ENCODE measurements at places on chromosomes 16 and 17.

- no peak for DNase-seq
Measured at GRCh38 chr16:79210607-79211006, 389.9 kb downstream of the MAF start.

DNA sequence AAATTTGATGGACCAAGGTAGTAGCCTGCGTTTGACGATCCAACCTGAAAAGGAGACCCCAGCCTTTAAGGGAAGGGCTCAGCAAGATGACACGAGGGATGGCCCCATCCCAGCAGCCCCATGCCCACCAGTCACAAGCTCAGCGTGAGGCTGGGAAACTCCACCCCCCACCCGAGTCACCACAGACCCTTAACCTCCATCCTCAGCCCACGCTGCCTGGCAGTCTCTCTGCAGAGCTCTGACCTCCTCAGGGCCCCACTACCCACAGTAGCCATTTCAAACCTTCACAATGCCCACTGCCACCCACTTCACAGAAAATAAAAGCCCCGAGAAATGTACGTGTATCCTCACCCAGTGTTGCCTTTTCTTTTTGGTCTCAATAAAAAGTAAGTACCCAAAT, 18.7 kb downstream of the USP36 start:
- DNase-seq: no peak

- DNase-seq: no peak
Measured at GRCh38 chr17:28657756-28658155, 4.0 kb downstream of the SDF2 start.

DNA sequence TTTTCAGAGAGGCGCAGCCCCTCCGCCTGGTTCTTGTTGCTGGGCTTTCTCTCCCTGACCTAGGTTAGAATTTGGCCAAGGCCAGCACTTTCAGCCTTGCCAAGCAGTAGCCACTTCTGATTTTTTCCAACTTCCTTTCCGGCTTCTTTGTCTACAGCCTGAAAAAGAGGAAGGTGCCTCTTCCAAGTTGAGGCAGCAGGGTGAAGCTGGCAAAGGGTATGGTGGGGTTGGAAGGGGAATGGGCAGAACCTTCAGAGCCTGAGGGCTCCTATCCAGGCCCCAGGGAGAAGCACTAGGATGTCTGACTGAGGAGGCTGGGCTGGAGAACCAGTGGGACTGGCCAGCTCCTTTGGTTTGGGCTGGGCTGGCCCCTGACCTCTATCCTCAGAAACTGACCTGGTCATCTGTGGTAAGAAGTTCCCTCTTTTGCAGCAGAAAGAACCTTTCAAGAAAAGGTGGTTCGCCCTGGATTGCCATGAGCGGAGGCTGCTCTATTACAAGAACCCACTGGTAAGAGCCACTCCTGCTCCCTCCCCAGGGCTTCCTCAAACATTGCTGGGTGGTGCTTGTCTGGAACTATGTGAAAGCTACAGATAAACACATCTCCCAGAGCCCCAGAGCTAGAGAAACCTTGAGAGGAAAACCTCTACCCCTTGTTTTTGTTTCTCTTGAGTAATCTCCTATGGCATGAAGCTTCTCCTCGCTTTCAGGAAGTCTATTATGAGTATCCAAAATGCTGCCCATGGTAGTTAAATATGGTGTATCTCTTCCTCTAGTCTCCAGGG, 16.6 kb upstream of the RNF135 start:
- DNase-seq: no peak

DNA sequence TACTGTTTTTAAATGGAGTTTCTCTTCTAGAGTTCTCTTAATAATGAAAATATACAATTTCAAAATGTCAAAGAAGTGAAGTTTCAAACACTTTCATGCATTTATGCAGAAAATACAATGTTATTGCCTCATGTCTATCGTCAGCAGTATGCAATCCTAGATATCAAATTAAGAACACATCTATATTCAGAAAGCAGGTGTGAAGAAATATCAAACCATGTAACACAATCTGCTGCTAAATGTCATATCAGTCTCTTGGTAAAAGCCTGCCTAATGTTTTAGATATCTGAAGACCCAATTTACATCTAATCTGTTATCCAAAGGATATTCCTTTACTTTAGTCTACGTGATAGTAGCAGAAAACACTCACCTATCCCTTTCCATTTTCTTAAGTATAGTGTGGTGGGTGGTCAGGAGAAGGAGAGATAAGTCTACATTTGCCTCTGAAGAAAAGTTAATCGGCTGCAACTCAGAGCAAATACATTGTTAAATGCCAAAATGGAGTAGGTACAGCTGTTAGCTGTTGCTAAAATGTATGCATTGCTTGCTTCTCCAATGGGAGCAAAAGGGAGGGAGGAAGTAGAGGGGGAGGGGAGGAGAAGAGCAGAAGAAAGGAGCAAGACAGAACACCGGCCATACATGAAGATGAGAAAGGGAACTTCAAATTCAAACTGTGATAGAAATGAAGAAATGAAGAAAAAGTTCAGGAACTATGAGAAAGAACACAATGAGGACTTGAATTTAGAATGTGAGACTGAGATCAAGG, 64.9 kb downstream of the ITFG1 start:
- no peak for DNase-seq

- DNase-seq: no peak
Measured at GRCh38 chr17:20852239-20852989, 190.4 kb downstream of the USP22 start.

DNA sequence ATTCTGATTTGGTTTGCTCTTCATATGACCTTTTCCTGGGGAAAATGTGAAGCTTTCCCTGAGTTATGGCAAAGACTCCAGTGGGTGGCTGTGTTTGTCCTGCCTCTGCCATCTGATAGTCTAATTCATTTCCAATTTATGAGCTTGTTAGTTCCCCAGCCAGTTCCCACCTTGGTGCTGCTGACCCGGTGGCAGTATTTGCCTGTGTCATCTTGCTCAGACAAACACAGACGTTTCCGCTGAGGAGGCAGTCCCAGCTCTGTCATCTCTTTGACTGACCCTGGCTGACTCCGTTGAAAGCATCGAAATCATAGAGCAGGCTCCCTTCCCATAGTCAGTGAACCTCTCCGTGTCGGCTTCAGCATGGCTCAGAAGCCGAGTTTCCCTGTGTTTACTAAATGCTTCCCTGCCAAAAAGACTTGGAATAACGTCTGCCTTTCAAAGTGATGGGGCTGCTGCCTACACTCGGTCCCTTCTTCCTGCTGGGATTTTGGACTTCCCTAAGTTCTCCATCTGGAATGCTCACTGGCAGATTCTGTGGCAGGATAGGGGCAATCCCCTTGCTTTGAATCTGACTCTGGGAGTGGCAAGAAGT, 538.3 kb downstream of the NPIPA7 start:
- no peak for DNase-seq

DNA sequence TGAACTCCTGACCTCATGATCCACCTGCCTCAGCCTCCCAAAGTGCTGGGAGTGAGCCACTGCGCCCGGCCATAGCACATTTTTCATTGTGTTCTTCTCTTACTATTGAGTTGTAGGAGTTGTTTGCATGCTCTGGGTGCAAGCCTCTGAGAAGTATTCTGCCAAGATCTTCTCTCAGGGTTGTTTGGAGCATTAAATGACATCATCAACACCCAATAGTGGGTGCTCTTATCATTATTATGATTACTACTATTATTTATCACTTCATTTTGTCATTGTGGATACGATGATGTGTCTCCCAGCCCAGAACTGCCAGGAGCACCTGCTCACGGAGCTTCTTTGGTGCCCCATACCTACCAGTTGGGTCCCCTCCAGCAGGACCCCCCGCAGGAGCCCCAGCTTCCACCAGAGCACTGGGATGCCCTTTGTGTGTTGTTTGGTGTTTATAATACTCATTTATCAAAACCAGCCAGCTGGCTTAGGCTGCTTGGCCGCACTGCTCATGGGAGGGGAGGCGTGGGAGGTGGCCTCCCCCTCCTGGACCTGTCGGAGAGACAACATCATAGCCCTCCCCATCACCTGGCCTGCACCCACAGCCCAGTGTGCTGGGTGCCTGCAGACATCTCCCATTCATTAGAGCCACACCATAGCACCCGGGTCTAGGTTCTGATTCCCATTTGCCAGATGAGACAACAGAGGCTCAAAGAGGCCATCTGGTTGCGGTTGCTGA, 12.9 kb upstream of the MAP2K3 start:
- DNase-seq: no peak

DNA sequence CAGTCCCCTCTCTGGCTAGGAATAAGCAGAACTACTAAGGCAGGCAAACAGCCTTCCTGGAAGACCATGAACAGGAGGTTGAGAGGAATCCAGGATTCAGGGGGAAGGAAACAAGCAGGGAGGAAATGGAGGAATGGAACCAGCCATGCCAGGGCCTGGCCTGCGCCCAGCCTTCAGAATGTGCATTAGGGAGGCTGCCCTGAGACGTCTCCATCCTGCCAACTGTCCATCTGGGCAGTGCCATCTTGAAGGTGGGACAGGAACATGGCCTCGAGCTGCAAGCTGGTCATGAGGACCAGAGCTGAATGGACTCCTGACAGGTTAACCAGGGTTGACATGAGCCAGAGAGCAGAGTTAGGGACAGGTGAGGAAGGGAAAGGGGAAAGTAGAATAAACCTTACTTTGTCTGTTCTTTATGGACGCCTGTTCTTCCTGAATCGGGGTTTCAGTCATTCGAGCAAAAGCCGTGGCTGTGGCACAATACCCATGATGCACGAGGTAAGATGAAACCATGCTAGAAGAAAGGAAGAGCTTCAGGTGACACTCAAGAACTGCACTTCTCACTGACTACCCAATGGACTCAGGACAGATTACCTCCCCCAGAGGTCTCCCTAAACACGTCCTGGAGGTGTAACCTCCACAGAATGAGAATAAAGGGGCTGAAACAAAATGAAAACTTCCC, 12.1 kb upstream of the GFOD2 start:
- DNase-seq: no peak

DNA sequence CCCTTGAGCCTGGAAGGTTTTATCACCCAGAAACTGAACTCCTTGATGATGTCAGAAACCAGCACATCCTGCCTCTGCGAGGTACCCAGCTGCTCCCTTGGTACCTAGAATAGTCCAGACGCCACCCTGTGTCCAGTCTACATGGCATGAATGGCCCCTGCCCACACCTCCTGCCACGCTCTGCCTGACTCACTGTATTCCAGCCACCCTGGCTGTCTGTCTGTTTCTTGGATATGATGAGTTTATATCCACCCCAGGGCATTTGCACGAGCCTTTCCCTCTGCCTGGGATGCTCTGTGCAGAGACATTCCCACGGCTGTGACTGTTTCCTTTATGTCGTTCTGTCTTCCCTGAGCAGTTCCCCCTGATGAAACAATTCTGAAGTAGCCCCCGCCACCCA, 68.7 kb downstream of the CRISPLD2 start:
- no peak for DNase-seq

DNA sequence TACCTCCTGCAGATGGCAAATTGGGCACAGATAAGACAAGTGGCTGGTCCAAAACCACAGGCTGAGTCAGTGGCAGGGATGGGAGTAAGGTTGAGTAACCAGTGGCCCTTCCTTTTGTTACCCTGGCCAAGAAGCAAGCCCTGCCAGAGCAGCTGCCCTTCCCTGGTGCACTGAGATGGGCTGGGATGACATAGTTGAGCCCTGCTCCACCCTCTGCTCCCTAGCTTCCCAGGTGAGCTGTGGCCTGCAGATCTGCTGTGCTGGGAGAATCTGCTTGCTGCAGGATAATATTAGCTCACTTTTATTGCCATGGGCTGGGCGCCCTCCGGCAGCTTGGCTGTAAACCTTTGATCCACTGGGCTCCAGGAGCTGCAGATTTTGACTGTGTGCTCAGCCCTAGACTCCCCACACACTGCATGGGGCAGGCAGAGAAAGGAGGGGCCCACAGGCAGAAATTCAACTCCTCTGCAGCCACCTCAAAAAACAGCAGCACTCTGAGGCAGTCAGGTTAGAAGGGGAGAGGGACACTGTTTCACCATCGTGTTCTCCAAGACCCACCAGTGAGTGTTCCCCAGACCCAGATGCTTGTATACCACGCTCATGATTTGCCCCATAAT, 101.8 kb downstream of the CBLN1 start:
- no peak for DNase-seq

DNA sequence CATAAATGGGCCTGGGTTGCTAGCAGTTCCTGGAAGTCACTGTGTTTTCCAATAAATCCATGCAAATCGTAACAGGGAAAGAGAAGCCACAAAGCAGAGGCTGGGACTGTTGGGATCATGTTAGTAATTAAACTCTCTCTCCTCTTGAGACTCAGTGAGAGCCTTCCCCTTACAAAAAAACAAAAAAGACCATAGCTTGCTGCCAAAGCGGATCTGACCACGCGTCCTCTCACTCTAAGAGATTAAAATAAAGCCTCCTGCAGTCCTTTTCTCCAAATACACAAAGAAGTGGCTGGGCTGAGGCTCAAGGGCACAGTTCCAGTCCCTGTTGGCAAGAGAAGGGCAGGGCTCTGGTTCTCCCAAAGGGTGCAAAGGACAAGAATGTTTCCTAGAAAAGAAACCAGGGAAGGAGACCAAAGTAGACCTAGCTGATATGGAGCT, 38.5 kb downstream of the PIGL start:
- no peak for DNase-seq

DNA sequence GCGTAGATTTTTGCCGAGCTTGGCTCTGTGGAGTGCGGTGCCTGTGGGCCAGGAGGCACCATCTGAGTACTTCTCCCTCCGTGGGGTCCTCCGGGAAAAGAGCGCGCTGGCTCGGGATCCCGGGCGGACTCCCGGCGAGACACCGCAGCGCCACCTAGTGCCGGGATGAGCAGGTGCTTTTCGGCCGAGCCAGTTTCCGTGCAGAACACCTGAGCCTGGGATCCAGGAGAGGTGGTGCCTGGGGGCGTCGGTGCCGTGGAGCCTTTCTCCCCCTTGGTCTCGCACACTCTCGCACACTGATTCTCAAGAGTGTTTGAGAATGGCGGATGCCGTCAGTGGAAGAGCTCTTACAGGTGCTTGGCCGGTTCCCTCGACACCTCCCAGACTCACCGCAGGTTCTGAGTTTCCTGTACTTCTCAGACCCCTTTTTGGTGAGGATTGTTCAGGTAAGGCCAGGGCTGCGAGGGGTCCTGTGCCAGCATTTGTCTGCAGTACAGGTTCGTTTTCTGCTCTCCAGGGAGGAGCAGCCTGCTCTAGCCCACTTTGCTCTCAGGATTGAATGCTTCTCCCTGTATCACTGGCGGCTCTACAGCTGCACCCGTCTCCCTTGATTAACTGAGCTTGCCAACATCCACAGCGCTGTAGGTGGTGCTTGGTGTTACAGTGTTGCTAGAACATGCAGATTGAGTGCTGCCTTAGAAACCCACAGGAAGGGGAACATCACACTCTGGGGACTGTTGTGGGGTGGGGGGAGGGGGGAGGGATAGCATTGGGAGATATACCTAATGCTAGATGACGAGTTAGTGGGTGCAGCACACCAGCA, 23.3 kb downstream of the TBCD start:
- no peak for DNase-seq

All from stimulated activated CD4-positive, alpha-beta T cell treated with anti-CD3 and anti-CD28 coated beads, Interleukin-1b, Interleukin-23, amount 100 ng/mL, for 1 hour (primary cell).